Stimulated activated CD4-positive, alpha-beta T cell treated with anti-CD3 and anti-CD28 coated beads, TNF-alpha, amount 100 ng/mL, for 1 hour (primary cell): ENCODE measurements at places on chromosomes 3 and 15.

DNA sequence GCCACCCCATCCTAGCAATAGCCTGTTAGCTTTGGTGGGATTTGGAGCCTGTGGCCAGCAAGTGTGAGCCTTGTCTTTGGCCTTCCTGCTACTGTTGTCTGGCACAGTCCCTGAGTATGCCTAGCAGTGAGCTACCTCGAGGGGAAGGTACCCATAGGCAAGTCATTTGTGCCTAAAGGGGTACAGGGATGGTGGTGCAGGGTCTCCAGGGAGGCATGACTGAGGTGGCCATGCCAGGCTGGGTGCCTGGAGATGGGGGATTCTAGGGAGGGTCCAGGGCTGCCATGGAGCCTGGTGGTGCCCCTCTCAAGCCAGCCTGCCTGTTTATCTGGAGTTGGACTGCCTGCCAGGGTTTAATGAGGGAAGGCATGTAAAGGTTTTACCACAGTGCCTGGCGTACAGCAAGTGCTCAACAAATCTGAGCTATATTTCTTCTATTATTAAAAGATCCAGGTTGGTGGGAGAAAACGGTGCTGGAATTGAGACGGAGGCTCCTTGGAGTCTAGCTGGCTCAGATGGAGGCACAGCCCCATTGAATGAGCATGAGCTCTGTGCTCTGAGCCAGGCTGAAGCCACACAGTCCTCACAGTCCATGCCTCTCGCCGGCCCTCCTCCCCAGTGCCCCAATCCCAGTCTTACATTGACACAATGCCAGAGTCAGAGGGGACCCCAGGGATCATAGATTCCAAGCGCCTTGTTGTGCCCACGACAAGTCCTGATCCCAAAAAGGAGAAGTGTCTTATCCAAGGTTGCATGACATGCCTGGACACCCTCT, 76.2 kb downstream of the CORO2B start:
- no peak for DNase-seq

DNA sequence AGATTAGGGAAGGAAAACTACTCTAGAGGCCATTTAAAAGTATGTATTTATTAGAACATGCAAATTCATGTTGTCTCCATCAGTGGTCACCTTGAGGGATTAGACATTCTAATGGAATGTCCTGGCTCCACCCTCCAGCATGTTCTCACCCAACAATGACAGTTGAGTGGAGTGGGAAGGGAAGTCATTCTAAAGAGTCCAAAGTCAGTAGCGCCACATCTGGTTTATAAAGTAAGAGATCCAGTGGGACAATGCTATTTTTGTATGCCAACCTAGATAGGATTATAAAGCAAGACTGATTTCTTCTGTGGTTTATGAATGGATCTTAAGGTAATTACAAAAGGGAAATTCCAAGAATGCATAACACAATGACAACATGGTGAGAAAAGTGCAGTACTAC, 33.3 kb downstream of the SLC24A1 start:
- DNase-seq = no peak

DNA sequence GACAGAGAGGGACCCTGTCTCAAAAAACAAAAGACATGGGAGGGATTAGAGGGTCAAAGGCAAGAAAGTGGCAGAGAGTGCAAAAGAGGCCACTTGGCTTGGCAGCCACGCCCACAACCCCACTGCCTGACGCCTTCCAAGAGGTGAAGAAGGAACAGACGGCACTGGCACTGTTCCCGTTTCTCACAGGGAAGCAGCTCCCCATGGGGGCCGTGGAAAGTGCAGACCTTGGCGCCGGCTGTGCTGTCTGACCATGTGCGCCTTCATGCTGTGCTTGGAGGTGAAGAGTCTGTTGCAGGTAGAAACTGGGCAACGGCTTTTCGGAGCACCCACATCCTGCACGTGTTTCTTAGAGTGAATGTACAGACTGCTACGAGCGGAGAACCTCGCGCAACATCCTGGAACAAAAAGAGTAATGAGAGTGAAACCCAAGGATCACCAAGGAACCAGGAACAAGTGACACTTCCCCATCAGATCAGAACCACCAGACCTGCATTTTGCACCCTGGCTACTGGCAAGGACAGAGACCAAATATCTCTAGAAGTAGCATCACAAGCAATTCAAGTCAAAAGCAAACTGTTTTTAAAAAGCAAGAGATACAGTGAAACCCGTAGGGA, 9.7 kb downstream of the ZXDC start:
- no peak for DNase-seq

GRCh38 chr15:83289160-83289559, 4.7 kb upstream of the BNC1 start:
- no peak for DNase-seq

DNA sequence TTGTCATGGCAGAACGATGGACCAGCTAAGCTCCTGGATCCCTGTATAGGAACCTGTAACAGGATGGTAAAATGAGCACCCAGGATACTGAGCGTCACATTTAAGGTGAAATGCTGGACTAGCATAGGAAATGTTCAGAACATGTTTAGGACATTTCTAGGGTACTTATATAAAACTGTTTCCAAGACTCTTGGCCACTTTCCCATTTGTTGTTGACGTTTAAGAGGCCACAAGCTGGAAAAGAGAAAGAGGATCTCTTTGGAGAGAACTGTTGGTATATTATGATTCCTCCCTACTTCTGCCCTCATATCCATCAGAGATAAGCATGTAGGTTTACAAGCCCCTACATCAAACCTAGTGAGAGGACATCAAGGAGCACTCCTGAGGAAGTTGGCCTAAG, 57.5 kb downstream of the SCN11A start:
- DNase-seq = no peak

DNA sequence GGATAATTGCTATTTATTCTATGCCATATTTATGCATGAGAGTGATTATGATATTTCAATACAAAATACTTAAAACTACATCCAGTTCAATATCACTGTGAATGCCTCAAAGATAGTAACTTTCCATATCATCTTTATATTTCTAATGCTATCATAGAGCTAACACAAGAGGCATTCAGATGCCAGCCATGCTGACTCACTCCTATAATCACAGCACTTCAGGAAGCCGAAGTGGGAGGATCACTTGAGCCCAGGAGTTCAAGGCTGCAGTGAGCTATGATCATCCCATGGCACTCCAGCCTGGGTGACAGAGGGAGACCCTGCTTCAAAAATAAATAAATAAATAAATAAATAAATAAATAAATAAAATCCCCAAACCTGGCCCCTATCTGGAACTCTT, 498.7 kb downstream of the EPHA3 start:
- no peak for DNase-seq

DNA sequence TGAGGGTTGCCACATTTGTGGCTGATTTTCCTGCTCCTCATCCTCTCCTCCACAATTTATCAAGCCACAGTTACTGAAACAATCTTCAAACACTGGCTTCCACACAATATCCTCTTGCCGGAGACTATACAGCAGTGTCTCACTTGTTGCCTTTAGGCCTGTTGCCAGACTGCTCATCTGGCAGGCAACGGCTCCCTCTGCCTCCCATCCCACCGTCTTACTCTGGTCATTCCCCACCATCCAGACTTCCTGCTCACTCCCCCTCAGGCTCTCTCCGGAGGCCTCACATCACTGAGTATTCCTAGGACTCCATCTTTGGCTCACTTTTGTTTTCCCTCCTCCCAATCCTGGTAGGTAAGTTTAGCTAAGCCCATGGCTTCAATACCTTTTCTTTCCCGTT, 301.9 kb downstream of the IL20RB start:
- no peak for DNase-seq

DNA sequence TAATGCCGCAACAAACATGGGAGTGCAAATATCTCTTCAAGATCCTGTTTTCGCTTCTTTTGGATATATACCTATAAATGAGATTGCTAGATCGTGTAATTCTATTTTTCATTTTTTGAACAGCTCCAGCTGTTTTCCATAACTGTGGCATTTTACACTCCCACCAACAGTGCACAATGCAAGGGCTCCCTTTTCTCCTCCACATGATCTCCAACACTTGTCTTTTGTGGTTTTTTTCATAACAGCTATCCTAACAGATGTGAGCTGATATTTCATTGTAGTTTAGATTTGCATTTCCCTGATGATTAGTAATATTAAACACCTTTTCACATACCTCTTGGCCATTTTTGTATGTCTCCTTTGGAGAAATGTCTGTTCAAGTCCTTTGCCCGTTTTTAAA, 58.6 kb upstream of the TJP1 start:
- DNase-seq = no peak

DNA sequence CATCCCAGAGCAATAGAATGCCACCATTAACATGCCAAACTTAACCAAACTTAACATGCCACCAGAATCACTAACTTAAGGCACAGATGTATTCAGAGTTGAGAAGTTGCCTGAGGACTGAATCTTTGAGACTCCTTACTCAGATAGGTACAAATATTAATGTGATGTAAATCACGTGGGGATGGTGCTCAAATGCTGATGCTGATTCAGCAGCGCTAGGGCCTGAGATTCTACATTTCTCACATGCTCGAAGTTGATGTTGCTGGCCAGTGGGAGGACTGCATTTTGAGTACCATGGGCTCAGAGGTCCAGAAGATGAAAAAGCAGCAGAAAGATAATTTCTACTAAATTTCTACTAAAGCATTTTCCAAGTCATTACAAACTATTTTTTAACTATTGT, 54.1 kb downstream of the RPL22L1 start:
- DNase-seq = no peak

DNA sequence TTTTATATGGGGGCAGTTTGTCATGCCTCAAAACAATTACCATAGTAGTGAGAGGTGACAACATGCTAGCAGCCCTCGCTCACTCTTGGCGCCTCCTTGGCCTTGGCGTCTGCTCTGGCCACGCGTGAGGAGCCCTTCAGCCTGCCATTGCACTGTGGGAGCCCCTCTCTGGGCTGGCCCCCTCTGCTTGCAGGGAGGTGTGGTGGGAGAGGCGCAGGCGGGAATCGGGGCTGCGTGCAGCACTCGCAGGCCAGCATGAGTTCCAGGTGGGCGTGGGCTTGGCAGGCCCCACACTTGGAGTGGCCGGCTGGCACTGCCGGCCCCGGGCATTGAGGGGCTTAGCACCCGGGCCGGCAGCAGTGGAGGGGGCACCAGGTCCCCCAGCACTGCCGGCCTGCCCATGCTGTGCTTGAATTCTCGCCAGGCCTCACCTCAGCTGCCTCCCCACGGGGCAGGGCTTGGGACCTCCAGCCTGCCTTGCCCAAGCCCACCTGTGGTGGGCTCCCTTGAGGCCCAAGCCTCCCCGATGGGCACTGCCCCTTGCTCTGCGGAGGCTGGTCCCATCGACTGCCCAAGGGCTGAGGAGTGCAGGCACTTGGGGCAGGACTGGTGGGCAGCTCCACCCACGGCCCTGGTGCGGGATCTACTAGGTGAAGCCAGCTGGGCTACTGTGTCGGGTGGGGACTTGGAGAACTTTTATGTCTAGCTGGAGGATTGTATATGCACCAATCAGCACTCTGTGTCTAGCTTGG, 38.8 kb upstream of the EIF5A2 start:
- no peak for DNase-seq

DNA sequence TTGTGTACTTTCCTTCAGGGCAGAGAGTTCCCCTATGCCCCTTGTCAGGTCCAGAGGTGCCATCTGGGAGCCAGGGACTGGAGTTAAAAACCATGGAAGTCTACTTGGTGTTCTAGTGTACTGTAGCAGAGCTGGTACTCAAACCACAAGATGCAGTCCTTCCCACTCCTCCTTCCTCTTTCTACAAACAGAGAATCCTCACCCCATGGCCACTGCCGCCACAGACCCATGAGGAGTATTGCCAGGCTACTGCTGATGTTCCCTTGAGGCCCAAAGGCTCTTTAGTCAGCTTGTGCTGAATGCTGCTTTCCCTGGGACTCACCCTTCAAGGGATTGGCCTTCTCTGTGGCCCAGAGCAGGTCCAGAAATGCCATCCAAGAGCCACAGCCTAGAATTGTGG, 229.2 kb upstream of the ZPLD1 start:
- DNase-seq = no peak

DNA sequence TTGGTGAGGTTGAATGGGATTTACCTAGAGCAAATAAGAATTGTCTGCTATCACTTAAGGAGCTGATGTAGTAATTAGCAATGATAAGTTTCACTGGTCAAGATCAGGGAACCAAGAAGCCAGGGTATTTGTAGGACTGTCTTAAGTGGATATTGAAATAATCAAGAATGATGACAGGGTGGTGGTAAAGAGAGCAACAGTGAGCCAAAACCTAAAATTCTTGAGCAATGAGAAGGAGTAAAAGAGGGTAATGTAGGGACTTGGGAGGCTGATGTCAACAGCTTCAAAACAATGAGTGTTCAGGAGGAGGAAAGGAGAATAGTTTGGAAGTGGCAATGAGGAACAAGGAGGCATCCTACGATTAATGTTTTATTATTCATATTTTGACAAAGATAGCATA, 31.5 kb upstream of the SLC2A2 start:
- no peak for DNase-seq

GRCh38 chr3:14510838-14511622, 29.1 kb downstream of the GRIP2 start:
- no peak for DNase-seq

GRCh38 chr3:128554465-128555097, 61.6 kb upstream of the GATA2 start:
- no peak for DNase-seq

DNA sequence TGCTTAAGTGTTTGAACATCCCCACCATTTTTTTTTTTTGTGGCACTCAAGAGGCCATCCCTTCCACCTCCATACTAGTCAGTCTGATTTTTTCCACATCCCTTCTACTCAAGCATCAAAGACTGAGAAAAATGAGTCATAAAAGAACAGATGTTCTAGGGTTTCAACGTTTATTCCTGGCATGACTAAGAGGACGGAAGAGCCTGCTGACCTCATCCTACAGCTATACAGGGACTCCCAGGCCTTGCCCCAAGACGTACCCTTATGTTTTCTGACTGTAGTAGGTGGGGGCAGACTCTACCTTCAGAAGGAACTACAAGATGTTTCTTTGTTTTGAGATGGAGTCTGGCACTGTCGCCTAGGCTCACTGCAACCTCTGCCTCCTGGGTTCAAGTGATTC, 3.3 kb upstream of the ITPKA start:
- DNase-seq = no peak

- DNase-seq = no peak
These were observed 13.4 kb upstream of the ATP13A3 start for GRCh38 chr3:194500198-194500597.

DNA sequence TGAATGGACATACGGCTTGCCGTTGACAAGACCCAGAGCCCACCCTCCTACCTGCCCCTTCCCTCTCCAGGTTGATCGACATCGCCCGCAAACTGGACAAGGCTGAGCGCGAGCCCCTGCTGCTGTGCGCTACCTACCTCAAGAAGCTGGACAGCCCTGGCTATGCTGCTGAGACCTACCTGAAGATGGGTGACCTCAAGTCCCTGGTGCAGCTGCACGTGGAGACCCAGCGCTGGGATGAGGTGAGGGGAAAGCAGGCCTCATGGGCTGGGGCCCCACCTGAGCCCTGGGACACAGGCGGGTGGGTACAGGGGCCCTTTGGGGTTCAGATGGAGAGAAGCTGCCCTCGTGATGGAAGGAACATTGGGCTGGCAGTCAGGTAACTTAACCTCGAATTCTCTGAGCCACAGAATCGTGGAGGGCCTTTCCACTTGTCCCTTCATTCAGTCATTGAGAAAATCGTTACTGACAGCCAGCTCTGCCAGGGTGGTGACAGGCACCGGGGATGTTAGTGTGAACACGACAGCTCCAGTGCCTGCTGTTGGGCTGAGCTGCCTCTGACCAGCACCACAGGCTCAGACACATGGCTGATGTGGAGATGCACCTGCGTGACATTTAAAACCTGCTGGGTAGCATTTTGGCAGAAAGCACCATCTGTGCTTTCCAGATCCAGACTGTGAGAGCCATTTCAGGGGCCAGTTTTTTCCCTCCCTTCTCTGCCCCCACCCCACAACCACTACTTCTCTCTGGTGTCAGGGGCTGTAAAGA, 25.6 kb upstream of the RHO start:
- no peak for DNase-seq

- DNase-seq = no peak
These were observed 120.1 kb downstream of the ABHD5 start for GRCh38 chr3:43810797-43811196.
